ENCODE measurements at places on chromosomes 6 and 20.

DNA sequence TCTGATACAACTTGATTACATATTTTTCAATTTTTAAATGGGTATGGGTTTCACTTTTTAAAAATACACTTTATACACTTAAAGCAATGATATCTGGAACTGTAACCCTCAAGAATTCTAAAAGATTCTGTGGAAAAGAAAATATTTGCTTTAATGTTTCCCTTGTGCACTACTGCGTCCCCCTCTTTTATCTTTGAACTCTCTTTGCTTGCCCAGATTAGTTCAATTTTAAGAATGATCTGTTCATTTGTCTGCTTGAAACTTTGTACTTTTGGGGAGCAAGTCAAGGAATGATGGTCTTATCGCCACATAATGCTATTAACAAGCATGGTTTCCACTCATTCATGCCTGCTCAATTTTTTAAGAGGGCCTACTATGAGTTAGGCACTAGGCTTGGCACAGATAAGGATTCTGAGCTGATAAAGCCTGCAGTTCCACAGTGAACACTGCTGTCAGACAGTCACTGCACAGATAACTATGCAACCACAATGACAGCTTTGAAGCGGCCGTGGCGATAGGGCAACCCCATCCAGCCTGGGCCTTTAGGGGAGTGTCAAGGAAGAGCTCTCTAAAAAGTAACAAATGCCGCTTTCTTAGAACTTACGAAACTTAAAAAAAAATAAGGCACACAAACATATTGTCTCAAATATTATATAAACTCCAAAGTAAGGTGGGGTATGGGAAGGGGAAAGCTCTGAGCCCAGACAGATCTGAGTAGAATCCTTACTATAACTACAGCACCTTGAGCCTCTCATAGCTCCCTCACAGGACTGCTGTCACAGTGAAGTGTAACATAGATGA lies 29.7 kb downstream of the FYN start:
- no peak for DNase-seq

DNA sequence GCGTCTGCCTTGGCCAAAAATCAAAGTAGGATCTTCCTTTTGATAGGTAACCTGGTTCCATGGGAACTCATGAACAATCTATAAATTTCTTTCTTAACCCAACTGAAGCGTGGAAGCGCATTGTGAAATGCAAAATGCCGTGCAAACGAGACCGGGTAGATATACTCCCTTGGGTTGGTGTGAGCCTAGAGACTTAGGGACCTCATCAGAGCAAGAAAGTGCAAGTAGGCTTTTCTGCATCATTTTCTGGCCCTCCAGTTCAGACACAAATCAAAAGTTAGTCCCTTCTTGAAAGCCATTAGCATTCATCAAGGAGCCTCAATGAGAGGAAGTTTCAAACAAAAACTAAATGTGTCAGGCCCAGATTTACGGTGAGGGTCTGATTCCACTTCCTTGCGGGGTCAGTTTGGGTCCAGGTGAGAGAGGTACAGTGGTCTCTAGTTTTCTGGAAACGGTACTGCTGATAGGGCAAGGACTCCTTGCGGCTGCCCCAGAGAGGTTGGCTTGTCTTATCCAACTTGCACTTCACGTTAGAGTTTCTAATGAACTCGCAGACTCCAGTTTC lies 5.3 kb upstream of the ZNF184 start:
- no peak for DNase-seq

GRCh38 chr6:90126839-90127238 lies 169.8 kb downstream of the BACH2 start:
- no peak for DNase-seq

DNA sequence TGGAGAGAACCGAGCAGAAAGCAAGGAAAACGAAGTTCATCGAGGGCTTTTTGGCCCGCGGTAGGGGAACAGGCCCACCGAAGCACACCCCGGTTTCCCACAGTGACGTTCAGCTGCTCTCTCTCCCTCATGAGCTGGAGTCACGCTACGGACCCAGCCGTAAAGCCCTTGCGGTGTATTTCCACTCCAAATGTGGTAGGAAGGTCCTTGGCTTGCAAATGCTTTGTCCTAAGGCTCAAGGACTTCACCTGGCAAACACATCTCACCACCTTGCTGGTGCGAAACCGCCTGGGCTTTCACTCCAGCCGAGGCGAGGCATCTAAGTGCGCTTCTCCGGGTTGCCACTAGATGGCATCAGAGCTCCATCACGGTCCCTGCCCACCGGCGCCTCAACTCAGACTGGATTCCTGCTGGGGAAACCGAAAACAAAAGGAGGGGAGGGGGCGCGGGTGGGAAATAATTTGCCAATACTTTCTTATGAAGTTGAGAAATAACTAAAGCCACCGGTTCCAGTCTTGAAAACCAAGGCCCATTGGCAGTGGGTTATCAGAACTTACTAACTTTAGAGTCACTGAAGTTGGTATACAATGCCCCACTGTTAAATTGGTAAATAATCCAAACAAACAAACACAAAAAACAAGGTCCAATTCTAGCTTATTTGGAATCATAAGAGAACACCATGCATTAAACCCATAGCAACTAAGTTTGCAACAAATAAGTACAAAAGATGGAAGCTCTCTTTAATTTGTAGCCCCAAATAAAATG lies 13.4 kb upstream of the FOXC1 start:
- DNase-seq, result peak; percentile 55

DNA sequence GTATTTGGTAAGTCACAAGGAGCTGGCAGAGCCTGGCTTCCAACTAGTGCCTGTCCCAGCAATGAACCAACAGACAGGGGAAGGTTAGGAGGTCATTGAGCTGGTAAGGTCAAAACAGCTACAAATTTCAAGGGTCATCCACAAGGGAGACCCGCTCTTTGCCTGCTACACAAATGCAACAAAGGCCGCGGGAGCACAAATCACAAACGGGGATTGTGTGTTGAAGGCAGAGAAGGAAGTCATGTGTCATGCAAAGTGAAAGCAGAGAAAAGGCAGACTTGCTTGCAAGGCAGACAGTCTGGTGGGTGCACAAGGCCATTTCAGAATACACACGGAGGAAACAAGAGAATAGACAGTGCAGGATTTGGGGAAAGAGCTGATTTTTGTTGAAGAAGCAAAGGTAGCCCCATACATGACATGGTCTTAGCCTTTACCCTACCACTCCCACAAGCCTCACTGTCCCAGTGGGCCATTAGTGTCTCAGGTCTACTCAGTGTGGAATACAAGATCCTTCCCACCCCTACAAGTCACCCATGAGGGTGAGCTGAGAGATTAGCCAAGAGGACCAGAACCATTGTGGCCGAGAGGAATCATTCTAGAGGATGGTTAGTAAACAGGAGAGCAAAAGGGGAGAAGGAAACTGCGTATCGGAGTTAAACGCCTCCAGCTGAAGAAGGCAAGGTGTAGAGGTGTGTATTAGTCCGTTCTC lies 18.1 kb upstream of the SAMHD1 start:
- no peak for DNase-seq

DNA sequence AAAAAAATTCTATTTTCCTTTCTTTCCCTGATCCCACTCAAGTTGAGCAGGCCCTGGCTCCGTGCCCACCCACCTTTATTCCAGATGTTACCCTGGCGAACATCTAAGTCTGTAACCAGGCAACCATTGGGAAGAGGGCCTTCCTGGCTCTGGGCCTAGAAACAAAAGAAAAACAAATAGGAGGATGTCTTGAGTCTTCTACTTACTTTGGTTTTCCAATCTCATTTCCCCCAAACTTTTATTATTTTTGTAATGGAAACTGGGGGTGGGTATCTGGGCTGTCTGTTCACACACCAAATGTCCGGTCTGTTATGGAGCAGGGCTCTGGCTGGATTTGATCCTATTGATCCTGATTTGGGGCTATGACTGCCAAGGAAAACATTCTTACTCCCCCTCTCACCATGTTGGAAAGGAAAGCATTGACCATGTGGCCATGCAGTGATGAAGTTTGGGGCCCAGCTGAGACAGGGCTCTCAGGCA lies 744.1 kb downstream of the DHX35 start:
- peak; percentile 22 for DNase-seq

DNA sequence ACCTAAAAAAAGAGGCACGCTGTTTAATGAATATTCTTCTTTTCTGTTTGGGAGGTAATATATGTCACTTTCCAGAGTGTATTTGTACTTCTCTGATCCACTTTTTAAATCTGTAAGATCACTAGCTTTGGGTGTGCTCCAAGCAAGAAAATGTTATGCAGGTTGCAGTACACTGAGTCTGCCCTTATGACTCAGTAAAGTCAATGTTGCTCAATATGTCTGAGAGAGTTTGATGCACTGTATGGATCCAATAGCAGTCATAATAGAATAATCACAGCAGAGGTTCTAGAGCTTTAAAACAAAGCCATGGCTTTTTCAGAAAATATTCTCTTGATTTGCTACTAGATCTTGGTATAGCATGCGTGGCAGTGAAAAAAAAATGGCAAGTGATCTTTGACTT lies 525.3 kb upstream of the HTR1E start:
- no peak for DNase-seq

DNA sequence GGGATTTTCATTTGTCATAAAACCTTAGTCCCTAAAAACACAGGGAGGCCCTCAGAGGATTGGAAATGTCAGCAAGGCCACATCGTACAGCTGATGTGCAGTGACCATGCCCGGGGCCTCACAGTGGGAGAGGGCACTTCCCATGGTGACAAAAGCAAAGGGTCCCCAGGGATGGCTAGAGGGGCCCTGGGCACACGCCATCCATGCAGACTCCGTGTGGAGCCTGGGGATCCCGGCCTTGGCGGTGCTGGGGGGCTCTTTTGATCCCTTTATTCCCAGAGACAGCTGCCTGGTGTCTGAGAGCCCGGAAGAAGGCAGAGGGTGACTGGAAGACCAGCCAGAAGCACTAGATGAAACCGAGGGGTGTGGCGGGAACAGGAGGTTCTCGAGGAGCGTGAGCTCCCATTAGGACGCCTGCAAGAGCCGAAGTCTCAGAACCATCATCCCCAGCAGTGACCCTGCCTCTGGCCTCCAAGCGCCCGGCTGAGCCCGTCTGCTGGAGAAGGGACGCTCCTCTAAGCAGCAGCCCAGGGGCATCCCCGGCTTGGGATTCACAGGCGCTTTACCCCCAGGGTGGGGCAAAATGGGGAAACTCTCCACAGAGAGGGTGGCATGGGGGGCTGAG lies 49.1 kb upstream of the FRMD1 start:
- DNase-seq, result no peak

GRCh38 chr6:142631517-142632385 lies 313.2 kb downstream of the HIVEP2 start:
- DNase-seq, result no peak

- DNase-seq, result no peak
These were observed 695.2 kb downstream of the QKI start for GRCh38 chr6:164109770-164110140.

GRCh38 chr6:26008470-26008869 lies 45.9 kb downstream of the TRIM38 start:
- DNase-seq, result no peak

DNA sequence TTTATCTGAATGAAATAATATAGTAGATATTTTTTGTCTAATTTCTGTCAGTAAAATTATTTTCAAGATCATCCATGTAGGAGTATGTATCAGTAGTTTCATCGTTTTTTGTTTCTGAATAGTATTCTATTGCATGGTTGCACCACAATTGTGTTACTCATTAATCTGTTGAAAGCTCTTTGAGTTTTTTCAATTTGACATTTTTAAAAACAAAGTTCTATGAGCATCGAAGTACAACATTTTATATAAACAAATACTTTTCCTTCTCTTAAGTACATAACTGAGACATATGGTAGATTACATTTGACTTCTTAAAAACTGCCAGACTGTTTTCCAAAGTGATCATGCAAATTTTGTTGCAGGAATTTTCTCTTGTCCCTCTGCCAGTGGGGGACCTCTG lies 1113.1 kb upstream of the CITED2 start:
- no peak for DNase-seq

GRCh38 chr6:36979347-36979742 lies 6.7 kb downstream of the MTCH1 start:
- DNase-seq, result peak; percentile 54

GRCh38 chr6:106146852-106147351 lies 60.8 kb downstream of the PRDM1 start:
- DNase-seq, result no peak

DNA sequence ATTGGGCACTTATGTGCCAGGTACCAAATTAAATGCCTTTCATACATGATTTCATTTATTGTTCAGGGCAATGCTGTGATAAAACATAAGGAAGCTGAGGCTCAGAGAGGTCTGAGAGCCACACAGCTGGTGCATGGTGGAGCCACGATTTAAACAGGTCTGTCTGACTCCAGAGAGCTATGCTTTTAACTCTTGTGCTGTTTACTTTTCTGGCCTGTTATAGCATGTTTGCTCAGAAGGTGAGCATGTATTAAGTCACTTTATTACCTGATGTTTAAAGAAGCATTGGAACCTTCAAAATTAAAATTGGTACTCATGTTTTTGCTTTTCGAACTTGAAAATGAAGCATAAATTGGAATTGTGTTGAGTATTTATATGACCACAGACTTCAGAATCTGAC lies 26.8 kb downstream of the MCM8 start:
- no peak for DNase-seq

DNA sequence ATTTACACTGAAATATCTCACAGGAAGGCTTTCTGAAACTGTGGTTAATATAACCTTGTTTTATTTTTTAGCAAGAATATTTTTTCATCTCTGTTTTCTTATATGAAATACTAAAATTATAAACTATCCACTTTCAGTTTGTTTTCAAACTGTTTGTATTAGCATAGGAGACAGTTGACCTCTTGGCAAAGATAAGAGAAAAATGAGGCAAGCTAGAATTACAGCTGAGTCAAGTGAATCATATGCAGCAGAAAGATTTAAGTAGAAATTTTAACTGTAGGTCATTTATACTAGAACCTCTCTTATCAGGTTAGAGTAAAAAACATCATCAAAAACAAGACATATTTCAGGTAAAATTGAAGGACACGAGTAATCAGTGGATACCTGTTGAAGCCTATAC lies 792.6 kb downstream of the PHF3 start:
- no peak for DNase-seq

GRCh38 chr20:31669876-31670275 lies 32.2 kb downstream of the COX4I2 start:
- DNase-seq, result no peak

DNA sequence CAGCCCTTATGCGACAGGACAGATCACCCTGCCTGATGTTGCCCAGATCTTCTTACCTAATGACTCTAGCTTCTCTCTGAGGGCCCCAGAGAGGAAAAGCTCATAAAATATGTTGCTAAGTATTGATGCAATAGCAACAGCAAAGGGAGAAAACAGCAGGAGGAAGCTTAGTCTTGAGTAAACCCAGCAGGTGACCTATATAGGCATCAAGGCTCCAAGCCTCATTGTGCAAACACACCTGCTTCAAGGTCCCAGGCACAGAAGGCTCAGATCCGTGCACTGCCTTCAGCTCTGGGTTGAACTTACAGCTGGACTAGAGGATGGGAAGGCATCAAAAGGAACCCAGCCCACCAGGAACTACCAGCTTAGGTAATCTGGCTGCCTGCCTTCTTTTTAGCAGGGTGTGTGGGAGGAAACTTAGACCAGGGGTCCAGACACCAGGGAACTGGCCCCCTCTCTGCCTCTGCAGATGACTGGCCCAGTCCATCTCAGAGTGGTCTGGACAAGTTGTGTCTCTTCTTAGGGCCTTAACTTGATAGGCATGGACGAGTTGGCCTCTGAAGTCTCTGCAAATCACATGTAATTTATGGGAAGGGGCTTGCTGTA lies 34.4 kb downstream of the TGM3 start:
- DNase-seq, result no peak

- DNase-seq, result no peak
These were observed 394.8 kb upstream of the AGPAT4 start for GRCh38 chr6:161668665-161669064.
